Left ventricle myocardium inferior (tissue), 1 donor: ENCODE measurements at places on chromosomes 1 and 21. TPM values are rescaled to one million over a fixed set of nuclear protein-coding genes. Genes with fewer than 3 reads are reported as not detected.

The S100A12 gene
- 2.3 TPM for total RNA-seq

The FAM151A gene
- 0.80 TPM for total RNA-seq

The OR2L2 gene
- total RNA-seq: not detected

The HMGCS2 gene
- 65.5 TPM for total RNA-seq

The RGS13 gene
- 0.22 TPM for total RNA-seq

The DMBX1 gene
- total RNA-seq: not detected

DNA sequence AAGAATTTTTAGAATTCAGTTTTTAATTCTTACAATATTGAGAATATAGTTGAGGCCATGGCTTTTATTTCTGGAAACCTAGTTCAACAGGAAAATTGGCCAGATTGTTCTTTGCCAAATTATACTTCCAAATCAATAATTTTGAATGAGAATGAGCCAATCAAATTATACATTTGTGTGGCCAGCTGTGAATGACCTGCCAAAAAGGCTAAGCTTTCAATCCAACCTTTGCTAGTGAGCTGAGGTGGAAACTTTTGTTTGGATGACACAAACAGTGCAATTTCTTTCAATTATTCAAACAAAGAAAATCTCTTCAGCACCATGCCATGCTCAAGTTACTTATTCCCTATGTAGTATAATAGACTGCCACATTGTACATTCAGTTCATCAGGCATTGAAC lies 167.8 kb downstream of the PATJ start:
- no peak for DNase-seq

- DNase-seq: no peak
Observed at GRCh38 chr1:34371829-34372532, 195.3 kb downstream of the C1orf94 start.

DNA sequence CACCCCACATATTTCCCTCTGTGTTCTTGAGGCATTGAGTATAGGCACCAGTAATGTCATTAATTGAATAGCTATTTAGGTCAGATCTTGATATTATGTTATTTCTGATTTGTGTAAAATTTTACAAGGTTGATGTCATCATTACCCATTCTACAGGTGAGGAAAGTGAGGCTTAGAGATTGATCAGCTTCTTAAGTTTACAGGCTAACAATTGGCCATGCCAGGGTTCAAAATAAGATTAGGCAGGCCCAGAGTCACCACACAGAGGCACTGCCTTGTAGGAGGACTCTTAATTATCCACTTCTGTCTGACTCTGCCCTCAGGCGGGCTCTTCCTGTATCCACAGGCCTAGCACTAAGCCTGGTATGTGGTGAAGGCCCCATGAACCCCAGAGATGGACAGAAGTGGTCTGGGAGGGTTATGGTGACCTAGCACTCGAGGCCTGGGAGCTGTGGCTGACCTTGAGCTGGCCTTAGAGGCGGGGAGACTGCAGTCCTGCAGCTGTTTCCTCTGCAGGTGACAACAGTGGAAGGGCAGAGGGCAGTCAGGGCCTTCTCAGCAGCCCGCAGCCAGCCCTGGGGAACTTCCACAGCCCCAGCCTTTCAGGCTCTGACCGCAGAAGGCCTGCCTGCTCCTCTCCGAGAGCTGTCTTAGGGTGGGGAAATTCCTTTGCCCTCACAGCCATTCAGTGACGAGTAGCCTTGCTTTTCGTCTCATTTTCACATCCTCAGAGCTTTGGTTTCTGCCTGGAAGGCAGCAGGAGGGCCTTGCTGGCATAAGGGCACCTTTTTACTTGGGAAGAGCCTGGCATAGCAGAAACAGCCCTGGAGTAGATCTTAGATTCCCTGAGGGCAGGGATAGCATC lies 12.2 kb downstream of the ZDHHC18 start:
- DNase-seq: no peak

DNA sequence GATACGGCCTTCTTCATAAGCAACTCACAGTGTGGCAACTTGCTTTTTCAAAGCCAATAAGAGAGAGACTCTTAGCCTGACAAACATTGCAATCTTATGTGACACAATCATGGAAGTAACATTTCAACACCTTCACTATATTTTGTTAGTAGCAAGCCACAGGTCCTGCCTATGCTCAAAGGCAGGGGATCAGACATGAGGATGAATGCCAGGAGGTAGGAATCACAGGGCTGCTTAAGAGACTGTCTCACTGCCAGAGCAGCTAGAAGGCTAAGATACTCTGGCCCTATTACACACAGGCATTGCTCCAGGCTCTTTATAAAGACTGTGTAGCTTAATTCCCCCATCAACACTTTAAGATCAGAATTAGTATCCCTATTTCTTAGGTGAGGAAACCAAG lies 236.2 kb upstream of the KAZN start:
- no peak for DNase-seq

GRCh38 chr1:243528459-243529121 lies 272.7 kb downstream of the SDCCAG8 start:
- no peak for DNase-seq

- no peak for DNase-seq
Observed at GRCh38 chr1:63798284-63798683, 24.5 kb downstream of the ROR1 start.

DNA sequence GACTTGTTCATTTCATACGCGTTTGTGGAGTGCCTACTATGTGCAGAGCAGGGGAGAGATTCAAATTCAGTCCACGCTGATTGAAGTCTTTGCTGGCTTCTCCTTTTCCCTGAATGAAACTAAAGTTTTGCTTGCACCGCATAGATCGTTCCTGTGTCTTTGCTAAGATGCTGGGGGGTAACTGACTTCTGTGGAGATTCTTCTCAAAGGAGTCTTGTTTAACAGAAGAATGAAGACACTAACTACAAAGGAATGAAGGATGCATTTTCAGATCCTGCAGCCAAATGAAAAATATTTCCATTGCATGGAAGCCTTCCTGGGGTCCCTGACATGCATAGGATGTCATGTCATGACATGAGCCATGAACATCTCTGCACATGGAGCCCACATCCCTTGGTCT lies 26.9 kb upstream of the H6PD start:
- no peak for DNase-seq

DNA sequence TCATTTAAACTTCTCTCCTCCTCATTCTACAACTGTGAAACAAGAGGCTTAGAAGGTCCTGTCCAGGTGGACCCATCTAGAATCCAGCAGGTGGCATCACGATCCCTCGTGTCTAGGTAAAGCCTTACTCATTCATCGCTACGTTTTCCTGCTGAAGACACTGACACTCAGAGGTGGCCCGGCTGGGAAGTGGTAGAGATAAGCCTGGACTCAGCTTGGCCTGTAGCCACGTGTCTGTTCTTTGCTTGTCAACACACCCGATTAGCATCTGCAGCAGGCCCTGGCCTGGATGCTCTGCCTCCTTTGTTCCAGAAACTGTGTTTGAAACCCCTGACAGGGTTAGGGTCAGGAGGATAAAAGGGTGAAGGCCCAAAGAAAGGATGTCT lies 43.4 kb downstream of the PARP1 start:
- peak; percentile 64 for DNase-seq

GRCh38 chr21:38822778-38823238 lies 17.1 kb downstream of the ETS2 start:
- DNase-seq: no peak

DNA sequence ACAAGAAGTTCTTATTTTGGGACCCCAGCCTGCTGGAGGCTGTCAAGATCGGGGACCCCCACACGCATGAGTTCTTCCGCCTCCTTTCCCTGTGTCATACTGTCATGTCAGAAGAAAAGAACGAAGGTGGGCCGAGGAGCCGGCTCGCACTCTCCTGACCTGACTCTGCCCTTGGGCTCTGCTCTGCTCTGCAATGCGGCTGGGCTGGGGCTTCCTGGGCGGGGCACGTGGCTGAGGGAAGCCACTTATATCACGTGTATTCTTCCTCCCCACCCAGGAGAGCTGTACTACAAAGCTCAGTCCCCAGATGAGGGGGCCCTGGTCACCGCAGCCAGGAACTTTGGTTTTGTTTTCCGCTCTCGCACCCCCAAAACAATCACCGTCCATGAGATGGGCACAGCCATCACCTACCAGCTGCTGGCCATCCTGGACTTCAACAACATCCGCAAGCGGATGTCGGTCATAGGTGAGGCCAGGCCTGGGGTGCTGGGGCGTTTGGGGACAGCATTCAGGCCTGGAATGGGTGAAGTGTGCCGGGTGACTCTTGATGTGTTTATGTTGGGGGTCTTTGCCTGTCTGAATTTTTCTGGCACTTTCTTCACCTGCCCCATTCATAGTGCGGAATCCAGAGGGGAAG lies 17.6 kb downstream of the ATP8B2 start:
- no peak for DNase-seq

- DNase-seq: peak; percentile 91
Observed at GRCh38 chr1:110634455-110635311, 28.5 kb upstream of the KCNA2 start.
